ENCODE measurements at places on chromosomes 6 and 20. TPM values are rescaled to one million over a fixed set of nuclear protein-coding genes. Genes with fewer than 3 reads are reported as not detected.

GRCh38 chr6:153101461-153101860 is 29.6 kb downstream of the RGS17 start:
- 0 out of 2 replicates have a peak, but pooled peaks cover 4% of the 10 kb centered on the region for H3K36me3 ChIP-seq
- no peak overlapping the region for H3K4me3 ChIP-seq
- H3K27me3 ChIP-seq, result no peaks in the 10 kb centered on the region
- no peak overlapping the region for H3K27ac ChIP-seq
- no peaks in the 10 kb centered on the region for H3K4me1 ChIP-seq

DNA sequence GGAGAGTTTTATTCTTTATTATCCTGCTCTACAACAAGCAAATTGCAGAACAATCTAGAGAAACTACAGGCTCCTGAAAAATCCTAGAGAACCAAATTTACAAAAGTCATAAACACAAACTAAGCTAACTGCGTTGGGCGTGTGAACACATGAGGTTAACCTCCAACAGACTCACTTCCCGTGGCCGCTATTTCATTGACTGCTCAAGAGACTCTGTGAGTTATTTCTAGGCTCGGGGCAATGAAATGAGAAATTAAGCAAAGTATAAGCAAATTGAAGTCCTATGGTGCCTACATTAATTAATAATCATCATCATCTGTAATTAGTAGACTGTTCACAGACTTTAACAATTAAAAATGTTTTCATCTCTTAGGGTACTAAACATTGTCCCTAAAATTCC is 100.0 kb downstream of the MBOAT1 start:
- H3K4me1 ChIP-seq, result no peaks in the 10 kb centered on the region
- H3K27me3 ChIP-seq, result no peaks in the 10 kb centered on the region
- H3K27ac ChIP-seq, result no peak overlapping the region
- no peak overlapping the region for H3K4me3 ChIP-seq

DNA sequence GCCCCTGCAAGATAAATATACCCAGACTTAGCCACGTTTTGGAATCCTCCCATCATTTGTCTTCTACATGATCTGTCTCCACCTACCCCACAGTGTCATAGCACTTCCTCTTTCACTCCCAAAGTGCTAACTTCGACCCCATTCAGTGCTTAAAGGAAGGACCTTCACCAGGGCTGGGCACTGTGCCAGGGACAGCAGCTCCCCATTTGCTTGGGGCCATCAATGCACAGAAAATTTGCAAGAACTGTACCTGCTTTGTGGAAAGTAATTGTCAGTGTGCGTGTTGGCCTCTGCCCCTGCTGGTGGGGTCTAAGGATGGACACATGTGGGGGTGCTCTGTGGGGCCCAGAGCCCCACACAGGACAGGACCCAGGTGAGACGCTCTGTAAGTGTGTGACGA is 5.2 kb upstream of the BPIFA2 start:
- H3K4me1 ChIP-seq, result no peaks in the 10 kb centered on the region
- DNase-seq, result no peak
- H3K27me3 ChIP-seq, result peaks cover 18% of the 10 kb centered on the region
- H3K27ac ChIP-seq, result no peak overlapping the region

DNA sequence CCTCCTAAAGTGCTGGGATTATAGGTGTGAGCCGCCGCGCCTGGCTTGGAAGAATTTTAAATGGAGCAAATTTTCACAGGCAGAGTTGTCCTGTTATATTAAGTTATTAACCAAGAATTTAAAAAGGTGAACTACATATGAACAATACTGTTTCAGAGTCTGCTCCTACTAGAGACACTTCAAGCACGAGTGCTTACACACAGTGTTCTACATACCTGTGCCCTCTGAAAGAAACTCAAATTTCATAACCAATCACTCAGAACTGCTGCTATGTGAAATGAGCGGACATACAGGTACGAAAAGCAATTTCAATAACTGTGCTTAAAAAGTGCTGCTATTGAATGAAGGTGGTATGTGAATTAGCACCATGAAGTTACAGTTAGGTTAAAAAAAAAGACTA is 262.0 kb downstream of the SYNE1 start:
- peaks cover 10% of the 10 kb centered on the region for H3K36me3 ChIP-seq
- no peak for DNase-seq
- H3K4me3 ChIP-seq, result no peak overlapping the region
- H3K27ac ChIP-seq, result no peak overlapping the region
- no peaks in the 10 kb centered on the region for H3K27me3 ChIP-seq
- peaks cover 6% of the 10 kb centered on the region for H3K4me1 ChIP-seq

DNA sequence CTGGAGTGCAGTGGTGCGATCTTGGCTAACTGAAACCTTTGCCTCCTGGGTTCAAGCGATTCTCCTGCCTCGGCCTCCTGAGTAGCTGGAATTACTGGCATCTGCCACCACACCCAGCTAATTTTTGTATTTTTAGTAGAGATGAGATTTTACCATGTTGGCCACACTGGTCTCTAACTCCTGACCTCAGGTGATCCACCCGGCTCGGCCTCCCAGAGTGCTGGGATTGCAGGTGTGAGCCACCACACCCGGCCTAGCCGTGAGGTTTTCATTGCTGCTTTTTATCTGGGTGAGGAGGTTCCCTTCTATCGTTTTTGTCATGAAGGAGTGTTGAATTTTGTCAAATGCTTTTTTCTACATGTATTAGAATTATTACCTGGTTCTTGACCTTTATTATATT is 23.9 kb downstream of the SRC start:
- H3K27me3 ChIP-seq, result no peaks in the 10 kb centered on the region
- no peak for DNase-seq
- no peak overlapping the region for H3K4me3 ChIP-seq

GRCh38 chr6:16973051-16973450 is 128.8 kb upstream of the STMND1 start:
- no peaks in the 10 kb centered on the region for H3K36me3 ChIP-seq
- no peak overlapping the region for H3K27ac ChIP-seq
- no peak for DNase-seq
- H3K4me3 ChIP-seq, result no peak overlapping the region

DNA sequence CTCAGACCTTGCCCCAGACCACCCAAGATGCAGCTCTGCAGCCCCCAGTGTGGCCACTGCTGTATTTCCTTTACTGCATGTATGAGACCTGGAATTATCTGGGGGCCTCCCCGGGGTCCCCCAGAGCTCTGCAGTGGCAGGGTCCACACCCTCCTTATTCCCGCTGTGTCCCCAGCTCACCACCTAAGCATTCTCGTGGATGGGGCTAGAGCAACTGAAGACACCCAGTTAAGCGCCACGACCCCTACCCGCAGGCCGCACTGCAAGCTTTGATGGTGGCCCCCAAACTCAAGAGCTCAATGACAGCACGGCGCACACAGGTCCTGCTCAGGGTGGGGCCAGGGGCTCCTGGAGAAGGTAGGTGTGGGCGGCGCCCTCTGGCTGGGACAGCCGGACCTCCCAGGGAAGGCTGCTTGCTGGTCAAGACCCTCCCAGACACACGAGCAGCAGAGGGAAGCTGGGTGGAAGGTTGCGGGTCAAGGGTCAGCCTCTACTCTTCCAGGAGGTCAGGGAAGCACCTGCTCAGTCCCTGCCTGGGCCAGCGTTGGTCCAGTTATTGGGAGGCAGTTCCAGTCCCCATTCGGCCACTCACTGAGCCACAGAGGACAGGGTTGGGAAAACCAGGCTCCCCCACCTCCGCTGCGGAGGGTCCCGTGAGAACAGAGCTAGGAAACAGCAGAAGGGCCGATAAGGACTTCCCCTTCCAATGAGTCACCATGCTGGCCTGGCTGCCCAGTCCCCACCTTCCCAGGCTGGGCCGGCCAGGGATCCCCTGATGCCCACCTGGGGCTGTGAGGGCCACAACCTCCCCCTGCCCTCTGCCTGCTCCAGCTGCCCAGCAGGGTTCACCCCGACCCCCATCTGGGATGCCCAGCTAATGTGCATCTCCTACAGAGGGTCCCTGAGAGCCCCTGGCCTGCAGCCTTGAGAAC is 2.9 kb downstream of the LAMA5 start:
- no peak overlapping the region for H3K27ac ChIP-seq
- H3K36me3 ChIP-seq, result no peaks in the 10 kb centered on the region
- peak; percentile 43 for DNase-seq
- H3K4me1 ChIP-seq, result peaks cover 73% of the 10 kb centered on the region

Gene XKR7
- 0.02 TPM for total RNA-seq

Data from SJCRH30 (cell line).